Upper lobe of right lung (tissue), 1 donor: ENCODE measurements at places on chromosomes 5 and 9. TPM values are rescaled to one million over a fixed set of nuclear protein-coding genes. Genes with fewer than 3 reads are reported as not detected.

- DNase-seq, result no peak
These were observed 344.4 kb upstream of the NUDT12 start for GRCh38 chr5:103907001-103907400.

DNA sequence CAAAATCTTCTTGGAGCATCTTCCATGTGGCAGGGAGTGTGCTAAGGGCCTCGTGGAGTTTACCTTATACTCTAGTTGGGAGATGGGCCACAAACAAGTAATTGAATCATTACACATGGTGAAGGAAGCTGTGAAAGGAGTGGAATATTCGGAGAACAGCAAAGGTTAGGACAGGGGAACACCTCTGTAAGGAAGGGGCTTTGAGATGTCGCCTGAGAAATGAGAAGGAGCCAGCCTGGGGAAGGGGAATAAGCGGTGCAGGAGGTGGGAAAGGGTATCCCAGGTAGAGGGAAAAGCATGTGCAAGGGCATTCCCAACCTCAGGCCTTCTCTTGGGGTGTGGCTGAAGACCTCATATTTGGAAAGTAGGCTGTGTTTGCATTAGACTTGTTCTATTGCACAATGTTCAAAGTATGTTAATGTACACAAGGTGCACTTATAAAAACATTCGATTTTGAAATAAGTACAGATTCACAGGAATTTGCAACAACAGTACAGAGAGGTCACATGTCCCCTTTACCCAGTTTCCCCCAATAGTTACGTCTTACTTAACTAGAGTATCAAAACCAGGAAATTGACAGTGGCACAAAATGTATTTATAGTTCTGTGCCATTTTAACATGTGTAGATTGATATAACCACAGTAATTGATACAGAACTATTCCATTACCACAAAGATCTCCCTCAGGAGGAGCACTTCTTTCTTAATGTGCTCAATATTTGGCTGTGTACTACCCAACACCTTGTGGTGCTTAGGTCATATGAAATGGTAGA, 2.4 kb upstream of the STOM start:
- no peak for DNase-seq

- no peak for DNase-seq
These were observed 444.6 kb downstream of the ZNF608 start for GRCh38 chr5:124301850-124302249.

DNA sequence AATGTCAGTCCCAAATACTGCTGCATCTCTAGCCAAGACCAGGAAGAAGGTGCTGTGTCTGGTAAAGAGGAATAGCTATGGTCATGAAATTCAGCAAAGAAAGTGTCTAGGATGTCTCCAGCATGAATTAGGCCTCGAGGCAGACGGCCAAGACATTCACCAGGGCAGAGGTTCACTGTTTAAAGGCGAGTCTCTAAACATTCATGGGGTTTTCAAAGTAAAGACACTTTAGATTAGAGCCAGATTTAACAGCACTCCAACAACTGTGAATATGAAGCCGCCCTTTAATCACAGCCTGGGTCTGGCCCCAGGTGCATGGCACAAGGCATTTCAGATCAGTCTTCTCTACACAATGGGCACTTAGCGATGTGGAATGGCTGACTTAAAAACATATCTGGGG, 95.0 kb downstream of the ANKH start:
- DNase-seq, result no peak

Gene CAMK4
- 3.8 TPM for total RNA-seq
